ENCODE measurements at places on chromosomes 13 and 19. TPM values are rescaled to one million over a fixed set of nuclear protein-coding genes. Genes with fewer than 3 reads are reported as not detected.

ZNF160 gene
- total RNA-seq = 8.8 TPM

CEACAM8 gene
- not detected for total RNA-seq

ZNF98 gene
- not detected for total RNA-seq

TMED1 gene
- 31.7 TPM for total RNA-seq

TSKS gene
- not detected for total RNA-seq

SPACA7 gene
- total RNA-seq = not detected

GJA3 gene
- total RNA-seq = 1.3 TPM

FLT1 gene
- total RNA-seq = not detected

REEP6 gene
- total RNA-seq = 5.2 TPM

DLL3 gene
- total RNA-seq = 10.3 TPM

SULT2A1 gene
- total RNA-seq = not detected

CATSPERD gene
- 0.08 TPM for total RNA-seq

IGFL3 gene
- total RNA-seq = 0.21 TPM

PRR12 gene
- total RNA-seq = 33.0 TPM
